ENCODE measurements at places on chromosomes 4 and X. TPM values are rescaled to one million over a fixed set of nuclear protein-coding genes. Genes with fewer than 3 reads are reported as not detected.
A peak's percentile ranks its signal among the peaks of the same experiment; 100 is the strongest.

GRCh38 chr4:186676531-186677161, 47.0 kb downstream of the FAT1 start:
- no peak for DNase-seq

- DNase-seq = no peak
These were observed 5.4 kb upstream of the ADH4 start for GRCh38 chr4:99149426-99150019.

SPIN2B gene
- total RNA-seq = 7.9 TPM

- DNase-seq = no peak
These were observed 5.9 kb upstream of the FAM184B start for GRCh38 chr4:17787315-17787714.

GRCh38 chr4:155889031-155889793, 14.3 kb upstream of the TDO2 start:
- no peak for DNase-seq

CXorf49 gene
- total RNA-seq = not detected

- DNase-seq = no peak
These were observed 74.4 kb downstream of the SEC24D start for GRCh38 chr4:118761397-118762016.

- DNase-seq = no peak
These were observed 204.7 kb upstream of the STK26 start for GRCh38 chrX:131818297-131818936.

- DNase-seq = peak; percentile 45
These were observed 5.7 kb downstream of the IL2 start for GRCh38 chr4:122450847-122451246.

GRCh38 chr4:699816-700580, 5.6 kb upstream of the PCGF3 start:
- DNase-seq = no peak

GRCh38 chr4:169030562-169030982, 20.5 kb upstream of the CBR4 start:
- no peak for DNase-seq

GRCh38 chr4:123068081-123068480, 145.7 kb upstream of the NUDT6 start:
- no peak for DNase-seq

CSAG3 gene
- total RNA-seq = 1.4 TPM

All from activated CD8-positive, alpha-beta memory T cell treated with anti-CD3 and anti-CD28 coated beads, Interleukin-2, amount 10 ng/mL, durations not matched to agents 7 days and 5 days (primary cell).